ENCODE measurements at places on chromosomes 13 and 19.

GRCh38 chr19:5567360-5567969, at the start of gene TINCR:
Gene TINCR (minus strand): TSS chr19:5567953.
- no peak for DNase-seq

DNA sequence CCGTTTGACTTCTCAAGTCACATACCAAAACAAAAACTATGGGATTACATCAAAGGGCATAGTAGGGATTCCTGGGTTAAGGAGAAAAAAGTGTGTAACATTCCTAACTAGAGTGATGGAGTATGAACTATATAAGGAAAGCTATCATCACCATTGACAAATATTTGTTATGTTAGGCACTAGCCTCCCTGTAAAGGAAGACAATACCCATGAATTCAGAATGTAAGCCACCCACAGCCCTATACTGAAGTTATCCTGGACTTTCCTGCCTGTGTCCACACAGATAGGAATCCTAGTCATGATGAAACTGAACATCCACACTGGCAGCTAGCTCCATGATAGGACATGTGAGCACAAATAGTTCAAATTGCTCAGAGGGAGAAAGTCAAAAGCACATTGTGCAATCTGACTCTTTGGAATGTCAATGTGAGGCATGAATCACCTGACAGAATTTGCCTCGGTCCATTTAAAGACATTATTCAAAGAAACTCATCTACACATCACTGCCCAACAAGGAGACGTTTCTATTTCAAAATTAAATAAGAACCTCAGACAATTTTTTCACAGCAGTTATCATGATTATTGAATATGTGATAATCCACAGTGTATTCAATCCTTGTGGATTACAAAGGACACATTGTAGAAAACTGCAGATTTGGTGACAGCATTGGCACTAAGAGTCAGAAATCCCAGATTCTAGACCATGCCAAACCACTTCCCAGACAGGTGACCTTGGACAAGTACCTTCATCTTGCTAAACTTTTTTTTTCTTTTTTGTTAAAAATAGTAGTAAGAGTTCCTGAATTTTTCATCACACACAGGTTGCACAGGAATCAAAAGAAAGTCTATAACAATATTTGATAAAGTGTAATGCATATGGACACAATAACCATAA, 529.3 kb downstream of the IRS2 start:
- DNase-seq, result no peak

GRCh38 chr13:112242777-112243176, 133.4 kb upstream of the SPACA7 start:
- no peak for DNase-seq

DNA sequence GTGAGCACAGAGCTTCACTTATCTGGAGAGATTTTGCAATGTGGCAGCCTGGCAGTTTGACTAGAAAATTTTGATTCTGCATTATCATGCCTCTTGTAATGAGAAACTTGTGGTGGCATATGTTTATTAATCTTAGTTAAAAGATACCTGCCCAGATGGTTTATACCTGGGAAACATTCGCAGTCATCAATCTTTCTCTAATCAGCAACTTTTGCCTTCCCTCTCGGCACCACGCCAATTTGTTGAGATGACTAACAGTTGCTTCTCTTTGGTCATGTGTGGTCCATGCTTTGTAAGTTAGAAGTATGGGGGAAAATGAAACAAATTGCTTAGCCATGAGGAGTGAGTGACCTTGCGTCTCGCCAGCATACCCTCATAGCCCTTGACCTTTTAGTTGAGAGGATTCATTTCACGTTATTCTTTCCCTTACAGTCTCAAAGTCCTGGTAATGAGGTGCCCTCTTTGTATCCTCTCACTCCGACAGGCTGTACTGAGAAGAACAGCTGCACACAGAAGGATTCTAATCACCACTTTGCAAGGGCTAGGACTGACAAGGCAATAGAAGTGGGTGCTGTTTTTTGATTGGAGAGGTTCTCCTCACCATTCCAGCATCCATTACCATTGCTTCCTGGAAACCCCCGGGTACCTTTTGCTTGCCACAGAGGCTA, 201.4 kb downstream of the OXGR1 start:
- DNase-seq, result no peak

DNA sequence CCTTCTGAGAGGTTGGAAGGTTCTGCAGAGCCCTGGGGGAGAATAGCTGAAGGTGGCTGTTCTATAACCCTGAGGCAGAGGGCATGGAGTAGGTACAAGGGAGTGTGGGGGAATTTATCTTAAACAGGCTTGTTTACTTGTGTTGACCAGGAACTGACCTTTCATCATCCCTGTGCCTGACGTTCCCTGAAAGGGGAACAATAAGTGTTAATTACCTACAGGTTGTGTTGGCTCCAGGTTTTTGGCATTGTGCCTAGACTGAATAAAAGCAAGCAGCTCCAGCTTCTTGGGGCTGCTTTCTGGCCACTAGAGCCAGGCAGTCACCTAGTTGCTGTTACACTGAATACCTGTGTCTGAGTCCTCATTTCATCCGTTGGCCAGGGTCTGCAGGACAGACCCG, 60.0 kb downstream of the ZNF627 start:
- no peak for DNase-seq

- DNase-seq, result no peak
Observed at GRCh38 chr19:46181388-46181779, 33.3 kb downstream of the IGFL2 start.

DNA sequence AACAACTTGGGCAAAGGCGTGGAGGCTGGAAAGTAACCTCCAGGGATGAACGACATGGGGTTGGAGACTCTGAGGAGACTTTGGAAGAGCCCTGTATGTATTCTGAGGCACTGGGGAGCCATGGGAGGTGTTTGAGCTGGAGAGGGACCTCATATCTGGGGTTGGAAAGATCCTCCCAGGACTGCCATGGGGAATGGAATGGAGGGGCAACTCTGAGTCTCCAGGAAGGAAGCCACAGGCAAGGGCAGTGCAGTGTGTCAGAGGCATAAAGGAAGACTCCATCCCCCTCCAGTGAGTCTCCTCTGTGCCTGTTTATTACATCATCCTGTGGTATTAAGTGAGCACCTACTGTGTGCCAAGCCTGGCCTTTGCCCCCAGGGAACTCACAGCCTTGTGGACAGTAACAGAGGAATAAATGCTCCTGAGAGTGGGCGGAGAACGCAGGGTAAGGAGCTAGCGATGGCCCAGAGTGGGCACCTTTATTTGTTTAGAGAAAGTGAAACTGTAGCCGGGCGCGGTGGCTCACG, 7.7 kb downstream of the PEAK3 start:
- no peak for DNase-seq

DNA sequence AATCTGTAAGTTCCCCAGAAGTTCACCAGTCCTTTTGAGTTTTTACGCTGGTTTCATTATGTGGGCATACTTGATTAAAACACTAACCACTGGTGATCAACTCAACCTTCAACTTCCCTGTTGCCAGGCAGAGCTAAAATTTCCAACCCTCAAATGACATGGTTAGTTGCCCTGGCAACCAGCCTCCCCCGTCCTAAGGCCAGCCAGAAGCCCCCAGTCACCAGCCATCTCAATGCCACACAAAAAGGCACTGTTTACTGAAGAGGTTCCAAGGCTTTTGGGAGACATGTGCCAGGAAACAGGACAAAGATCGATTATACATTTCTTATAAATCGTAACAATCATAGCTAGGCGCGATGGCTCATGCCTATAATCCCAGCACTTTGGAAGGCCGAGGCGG, 1.6 kb downstream of the ZNF649 start:
- DNase-seq, result no peak

DNA sequence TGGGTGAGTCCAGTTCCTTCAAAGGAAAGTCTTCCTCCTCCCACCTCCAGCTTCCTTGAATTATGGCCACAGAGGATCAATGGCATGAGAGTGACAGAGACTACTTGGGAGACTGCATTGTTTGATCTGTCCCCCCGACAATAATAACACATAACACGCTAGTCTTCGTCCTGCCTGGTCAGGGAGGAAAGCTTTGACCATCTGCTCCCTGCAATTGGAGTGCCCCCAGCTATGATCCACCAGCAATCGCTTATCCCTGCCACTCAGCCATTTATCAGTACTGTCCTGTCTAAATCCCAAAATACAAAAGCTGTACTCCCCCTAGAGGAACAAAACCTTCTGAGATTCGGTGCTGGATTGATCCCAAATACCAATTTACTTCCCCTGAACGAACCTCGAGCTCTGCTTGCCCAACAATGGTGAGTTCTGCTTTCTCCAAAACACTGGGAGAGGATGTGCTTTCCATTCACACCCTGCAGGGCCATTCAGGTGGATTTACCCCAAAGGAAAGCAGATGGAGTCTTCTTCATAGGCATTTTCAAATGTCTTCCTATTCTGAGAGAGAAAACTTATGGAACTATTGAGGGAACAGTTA, 466.7 kb downstream of the TSHZ3 start:
- DNase-seq, result no peak

GRCh38 chr13:75452564-75452963, 29.4 kb downstream of the TBC1D4 start:
- DNase-seq, result no peak

DNA sequence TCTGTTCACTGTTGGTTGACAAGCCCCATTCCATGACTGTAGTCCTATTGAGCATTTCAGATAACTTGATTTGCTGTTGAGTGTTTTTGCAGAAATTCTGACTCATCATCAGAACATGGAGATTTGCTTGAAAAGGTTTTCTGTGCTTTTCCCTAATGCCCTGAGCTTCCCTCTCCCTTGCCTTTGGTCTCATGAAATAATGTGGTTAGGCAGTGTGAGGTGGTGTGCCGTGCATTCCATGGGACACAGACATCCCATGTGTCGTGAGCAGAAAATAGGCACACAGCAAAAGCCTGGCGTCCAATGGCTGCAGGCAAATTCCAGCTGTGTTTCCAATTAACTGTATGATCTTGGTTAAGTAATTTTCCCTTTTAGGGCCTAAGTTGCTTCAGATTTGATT, 197.4 kb downstream of the DLEU7 start:
- no peak for DNase-seq

GRCh38 chr19:46478356-46478986, 7.1 kb upstream of the PNMA8A start:
- DNase-seq, result peak; percentile 18

DNA sequence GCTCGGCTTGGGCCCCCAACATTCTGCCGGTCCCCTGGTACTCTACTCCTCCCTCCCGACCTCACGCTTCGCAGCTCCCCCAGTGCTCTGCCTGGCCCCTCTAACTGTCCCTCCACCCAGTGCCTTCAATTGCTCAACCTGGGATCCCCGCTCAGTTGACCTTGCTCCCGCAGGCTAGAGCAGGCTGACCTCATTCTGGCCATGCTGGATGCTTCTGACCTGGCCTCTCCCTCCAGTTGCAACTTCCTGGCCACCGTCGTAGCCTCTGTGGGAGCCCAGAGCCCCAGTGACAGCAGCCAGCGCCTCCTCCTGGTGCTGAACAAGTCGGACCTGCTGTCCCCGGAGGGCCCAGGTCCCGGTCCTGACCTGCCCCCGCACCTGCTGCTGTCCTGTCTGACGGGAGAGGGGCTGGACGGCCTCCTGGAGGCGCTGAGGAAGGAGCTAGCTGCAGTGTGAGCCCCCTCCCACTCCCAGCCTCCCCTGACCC, 3.6 kb downstream of the GTPBP3 start:
- DNase-seq, result no peak

Data from CD4-positive, alpha-beta T cell treated with Interleukin-2 at 100 ng/mL for 4 hours (primary cell).